ENCODE measurements at places on chromosomes 4 and X.

GRCh38 chrX:150037041-150037440 lies 98.8 kb upstream of the EOLA2 start:
- no peak for DNase-seq

DNA sequence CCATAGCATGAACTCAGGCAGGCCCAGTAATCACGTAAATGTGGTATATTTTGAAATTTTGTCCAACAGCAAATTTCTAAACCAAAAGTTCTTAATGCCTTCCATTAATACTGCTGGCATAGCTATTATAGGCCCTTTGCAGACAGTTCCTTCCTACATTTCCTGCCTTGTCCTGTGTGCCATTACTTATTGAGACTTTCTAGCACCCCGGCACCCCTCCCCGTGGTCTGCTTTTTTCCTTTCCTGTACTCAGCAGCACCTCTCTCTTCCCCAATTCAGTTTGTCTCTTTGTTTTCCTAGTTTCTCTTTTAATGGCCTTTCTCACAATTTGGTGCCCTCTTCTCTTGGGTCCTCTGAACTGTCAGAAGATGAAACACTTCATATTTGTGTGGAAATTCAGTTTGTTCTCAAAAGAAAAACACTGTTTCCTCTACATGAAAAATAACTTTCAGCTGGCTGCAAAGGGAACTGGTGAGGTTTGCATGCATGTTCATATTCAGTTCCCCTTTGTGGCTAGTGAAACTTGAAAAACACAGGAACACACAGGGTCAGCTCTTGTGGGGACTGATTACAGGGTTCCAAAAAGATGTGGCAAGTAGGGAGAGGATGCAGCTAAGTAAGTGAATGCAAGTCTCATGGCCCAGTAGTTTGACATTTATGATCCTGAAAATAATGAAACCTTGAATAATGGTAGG lies 17.1 kb downstream of the GPR34 start:
- DNase-seq = no peak

DNA sequence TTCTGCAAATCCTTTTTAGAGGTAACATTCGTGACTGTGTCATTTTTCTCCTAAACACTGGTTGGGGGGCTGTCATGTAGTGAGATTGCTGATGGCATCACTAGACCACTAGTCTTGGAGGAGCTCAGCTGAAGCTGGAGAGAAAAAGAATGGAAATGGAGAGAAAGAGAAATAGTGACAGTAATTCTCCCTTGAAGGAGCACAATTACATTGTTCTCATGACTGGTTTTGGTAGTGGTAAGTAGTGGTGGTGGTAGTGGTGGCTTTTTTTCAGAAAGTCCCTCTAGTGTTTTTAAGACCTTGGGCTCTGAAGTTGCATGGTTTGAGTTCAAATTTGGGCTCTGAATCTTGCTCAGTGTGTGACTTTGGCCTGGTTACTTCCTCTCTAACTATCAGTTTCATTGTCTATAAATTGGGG lies 99.8 kb downstream of the LARP7 start:
- no peak for DNase-seq

- no peak for DNase-seq
Observed at GRCh38 chr4:70703619-70704214, 15.4 kb downstream of the UTP3 start.

GRCh38 chr4:4672402-4672801 lies 130.6 kb upstream of the STX18 start:
- DNase-seq = no peak

- no peak for DNase-seq
Observed at GRCh38 chrX:136725441-136726104, 55.2 kb downstream of the ARHGEF6 start.

DNA sequence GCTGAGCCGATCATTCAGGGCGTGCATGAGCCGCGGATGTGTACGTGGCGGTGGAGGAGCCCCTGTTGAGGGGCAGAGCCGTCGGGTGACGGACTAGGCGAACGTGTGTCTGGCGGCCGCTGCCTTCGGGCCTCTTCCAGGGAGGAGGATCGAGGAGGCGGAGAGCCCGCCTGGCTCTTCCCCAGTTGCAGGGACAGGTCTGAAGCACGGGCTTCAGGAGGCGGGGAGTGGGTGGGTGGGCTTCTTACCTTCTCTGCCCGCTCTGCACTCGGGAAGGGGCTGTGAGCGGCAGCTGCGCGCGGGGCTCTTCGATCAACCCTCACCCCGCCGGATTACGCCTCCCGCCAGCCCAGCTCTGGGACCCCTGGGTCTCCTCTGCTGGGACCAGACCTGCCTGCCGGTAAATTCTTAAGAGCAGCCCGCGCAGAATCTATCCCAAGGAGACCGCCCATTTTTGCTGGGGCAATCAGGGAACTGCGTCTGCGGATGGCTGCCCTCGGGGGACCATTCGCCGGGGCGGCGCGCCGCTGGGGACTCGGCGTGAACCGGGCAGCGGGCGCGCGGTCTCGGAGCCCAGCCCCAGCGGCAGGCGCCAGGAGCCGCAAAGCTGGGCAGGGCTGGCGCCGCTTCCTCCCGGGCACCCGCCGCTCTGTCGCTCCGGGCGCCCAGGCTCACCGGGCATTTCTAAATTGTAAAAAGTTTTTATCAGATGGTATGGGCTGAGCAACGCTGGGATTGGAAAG lies 4.9 kb downstream of the PLAC8 start:
- peak; percentile 31 for DNase-seq

GRCh38 chrX:72569786-72570185 lies 2.9 kb downstream of the HDAC8 start:
- no peak for DNase-seq

- no peak for DNase-seq
Observed at GRCh38 chrX:39043838-39044550, 242.7 kb downstream of the MID1IP1 start.

- DNase-seq = peak; percentile 4
Observed at GRCh38 chrX:12548746-12549145, 242.5 kb upstream of the PRPS2 start.

DNA sequence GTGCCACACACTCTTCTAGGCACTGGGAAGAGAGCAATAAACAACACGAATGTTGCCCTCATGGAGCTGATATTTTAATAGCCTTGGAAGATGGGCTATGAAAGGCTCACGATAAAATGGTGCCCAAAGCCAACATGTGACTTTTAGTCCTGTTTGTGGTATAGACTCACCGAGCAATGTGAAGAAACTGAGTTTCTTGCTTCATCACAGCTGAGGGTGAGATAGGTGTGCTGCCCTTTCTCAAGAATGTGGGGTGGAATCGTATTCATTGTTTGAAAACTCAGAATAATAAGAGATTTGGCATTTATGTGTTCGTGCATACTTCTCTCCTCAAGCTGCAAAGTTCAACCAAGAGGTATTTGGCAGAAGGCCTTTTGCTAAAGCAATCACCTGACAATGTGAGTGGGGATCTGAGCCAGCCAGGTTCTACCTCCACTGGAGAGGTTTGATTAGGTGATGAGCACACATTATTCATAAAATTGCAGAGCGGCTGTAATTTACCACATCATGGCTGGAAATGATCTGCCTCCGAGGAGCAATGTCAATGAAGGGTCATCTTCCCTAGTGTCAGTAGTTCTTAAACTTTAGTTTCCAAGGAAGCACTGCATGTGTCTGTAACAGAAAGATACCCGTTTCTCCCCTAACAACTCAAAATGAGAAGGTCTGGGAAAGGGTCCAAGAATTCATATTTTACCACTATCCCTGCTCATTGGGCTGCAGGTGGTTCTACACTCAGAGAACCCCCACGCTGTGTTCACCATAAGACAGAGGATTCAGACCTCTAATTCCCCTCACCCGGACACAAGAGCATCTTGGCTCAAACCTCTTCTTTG lies 41.9 kb upstream of the CBR4 start:
- peak; percentile 88 for DNase-seq

DNA sequence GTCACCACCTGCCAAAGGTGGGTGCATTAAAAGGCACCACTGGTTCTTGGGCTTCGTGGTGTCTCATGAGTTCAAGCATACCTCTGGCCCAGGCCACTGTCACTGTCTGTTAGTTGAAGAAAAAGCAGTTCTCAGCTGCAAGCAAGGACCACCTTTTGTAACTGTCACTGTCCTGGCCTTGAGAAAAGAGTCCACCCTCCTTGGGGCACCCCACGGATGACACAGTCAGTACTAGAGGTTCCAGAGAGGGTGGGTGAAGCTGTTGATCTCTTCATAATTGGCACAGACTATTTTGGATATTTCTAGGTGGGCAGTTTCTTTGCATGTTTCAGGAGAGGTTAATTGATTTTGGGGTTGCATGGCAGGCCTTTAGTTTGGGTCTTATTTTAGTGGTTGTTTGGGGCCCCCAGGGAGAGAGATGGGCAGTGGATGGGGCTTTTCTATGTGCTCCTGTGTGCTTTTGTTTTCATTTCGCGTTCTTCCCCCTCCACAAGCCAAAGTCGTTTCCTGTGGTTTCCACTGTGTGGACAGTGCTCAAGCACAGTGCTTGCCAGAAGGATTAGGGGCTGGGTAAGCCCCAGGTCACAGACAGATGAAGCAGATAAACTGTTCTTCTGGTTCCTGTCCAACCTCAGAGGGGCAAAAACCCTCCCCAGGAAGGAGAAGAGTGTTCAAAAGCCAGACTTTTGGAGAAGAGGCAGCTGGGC lies 156.2 kb upstream of the PPP1R2C start:
- DNase-seq = peak; percentile 4

DNA sequence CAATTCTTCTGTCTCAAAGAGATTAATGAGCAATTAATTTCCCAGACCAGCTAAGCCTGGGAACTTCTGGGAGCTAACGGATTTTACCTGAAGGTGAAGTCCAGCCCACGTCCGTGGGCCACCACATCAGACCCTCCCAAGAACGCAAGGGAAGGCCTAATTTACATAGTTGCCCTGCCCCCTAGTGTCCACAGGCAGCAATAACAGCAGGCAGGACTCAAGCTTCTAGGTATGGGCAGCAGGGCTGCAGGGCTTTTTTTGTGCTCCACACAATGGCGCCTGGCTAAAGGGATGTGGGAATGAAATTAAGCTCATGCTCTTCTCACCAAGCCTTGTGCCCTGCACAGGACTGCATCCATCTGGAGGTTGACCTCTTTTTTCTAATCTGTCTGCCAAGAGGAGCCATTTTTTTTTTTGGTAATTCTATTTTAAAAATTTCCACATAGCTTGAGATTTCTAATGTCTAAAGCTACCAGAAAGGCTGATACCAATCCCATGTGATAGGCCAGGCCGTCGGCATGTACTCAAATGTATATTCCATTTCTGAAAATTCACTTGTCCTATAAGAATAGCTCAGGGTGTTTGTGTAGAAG lies 111.9 kb upstream of the TMEM164 start:
- DNase-seq = peak; percentile 35

DNA sequence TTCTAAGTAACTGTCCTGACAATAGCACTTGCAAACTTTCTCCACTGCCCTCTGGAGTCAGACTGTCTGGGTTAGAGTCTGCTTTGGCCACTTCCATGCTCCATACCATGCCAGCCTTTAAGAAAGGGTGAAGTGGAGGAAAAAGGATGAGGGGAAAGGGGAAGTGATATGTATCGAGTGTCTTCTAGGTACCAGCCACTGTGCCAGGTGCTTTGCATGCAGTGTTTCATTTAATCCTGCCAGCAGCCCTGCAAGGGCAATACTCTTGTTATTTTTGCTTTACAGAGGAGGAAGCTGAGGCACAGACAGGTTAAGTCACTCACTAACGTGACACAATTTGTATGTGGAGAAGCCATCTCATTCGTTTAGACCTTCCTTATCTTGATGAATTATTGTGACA lies 55.6 kb downstream of the RTL9 start:
- DNase-seq = no peak

DNA sequence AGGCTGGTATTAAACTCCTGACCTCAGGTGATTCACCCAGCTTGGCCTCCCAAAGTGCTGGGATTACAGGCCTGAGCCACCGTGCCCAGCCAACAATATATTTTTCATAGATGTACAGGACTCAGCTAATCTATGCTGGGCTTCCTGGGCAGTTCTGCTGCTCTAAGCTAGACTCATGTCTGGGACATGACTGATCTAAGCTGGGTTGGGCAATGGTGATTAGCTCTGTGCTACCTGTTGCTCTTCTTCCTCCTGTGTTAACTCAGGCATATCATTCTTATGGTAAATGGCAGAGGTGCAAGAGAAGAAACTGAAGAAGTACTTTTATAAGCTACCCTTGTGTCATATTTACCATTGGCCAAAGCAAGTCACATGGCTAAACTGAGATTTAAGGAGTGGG lies 11.4 kb upstream of the SUPT20HL2 start:
- no peak for DNase-seq

GRCh38 chrX:38006778-38007177 lies 425 bp downstream of the SYTL5 start:
- DNase-seq = no peak

GRCh38 chr4:123517176-123517575 lies 120.6 kb downstream of the SPRY1 start:
- no peak for DNase-seq

DNA sequence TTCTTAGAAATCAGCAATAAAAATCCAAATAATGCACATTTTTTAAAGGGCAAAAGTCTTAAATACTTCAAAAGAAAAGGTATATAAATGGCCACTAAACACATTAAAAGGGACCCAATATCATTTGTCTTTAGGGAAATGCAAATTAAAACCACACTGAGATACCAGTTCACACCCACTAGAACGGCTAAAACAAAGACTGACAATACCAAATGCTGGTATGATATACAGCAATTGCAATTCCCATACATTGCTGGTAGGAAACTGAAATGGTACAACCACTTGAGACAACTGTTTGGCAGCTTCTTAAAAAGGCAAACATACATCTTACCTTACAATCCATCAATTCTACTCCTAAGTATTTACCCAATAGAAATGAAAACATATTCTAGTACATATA lies 33.7 kb downstream of the CAMK2D start:
- no peak for DNase-seq

DNA sequence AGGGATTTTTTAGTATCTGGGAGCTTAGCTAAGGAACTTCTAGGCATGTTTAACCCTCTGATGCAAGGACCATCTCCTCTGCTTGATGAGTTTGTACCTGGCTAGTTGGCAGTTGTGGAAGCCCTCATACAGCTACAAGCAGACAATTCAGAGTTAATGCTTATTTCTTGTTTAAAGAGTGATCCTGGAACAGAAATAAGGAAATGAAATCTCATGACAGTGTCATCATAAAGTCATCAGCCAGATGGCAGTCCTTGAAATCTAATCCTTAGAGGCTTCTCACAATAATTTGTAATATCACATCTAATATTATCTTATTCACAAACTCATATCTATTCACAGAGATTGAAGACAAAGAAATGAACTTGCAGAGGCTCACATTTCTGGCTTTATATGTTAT lies 581.6 kb upstream of the FTHL17 start:
- DNase-seq = no peak

DNA sequence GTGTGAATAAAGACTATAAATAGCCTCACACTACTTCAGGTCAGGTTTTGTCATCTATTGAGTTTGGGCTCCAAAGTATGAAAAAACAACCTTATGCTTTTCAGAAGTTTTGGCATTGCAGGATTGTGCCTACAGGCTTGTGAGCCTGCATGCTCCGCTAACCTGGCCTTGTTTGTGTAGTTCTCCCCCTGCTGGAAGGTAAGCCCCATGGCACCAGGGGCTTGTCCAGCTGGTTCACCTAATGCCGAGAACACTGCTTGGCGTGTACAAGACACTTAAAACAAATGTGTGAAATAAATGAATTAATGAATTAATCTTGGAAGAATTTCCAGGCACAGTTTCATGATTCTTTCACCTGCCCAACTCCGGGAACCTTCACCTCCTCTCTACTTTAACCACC lies 1.8 kb upstream of the HSD17B10 start:
- no peak for DNase-seq
